ENCODE measurements at places on chromosomes 16 and 17. TPM values are rescaled to one million over a fixed set of nuclear protein-coding genes. Genes with fewer than 3 reads are reported as not detected.

RAP1GAP2 gene
- 0.30 TPM for total RNA-seq

OTOA gene
- total RNA-seq = 0.09 TPM

MT1B gene
- total RNA-seq = not detected

RBFOX1 gene
- not detected for total RNA-seq

YPEL2 gene
- 19.0 TPM for total RNA-seq

ALOX12B gene
- total RNA-seq = not detected

BAIAP2 gene
- total RNA-seq = 25.1 TPM

OR4D1 gene
- total RNA-seq = not detected

TERB1 gene
- total RNA-seq = not detected

TBC1D3G gene
- total RNA-seq = not detected

FOXJ1 gene
- not detected for total RNA-seq

NGFR gene
- 0.28 TPM for total RNA-seq

CDC27 gene
- total RNA-seq = 92.3 TPM

HEATR9 gene
- total RNA-seq = not detected
